Prostate gland (tissue), 2 donors: ENCODE measurements at places on chromosomes 5 and 9.

DNA sequence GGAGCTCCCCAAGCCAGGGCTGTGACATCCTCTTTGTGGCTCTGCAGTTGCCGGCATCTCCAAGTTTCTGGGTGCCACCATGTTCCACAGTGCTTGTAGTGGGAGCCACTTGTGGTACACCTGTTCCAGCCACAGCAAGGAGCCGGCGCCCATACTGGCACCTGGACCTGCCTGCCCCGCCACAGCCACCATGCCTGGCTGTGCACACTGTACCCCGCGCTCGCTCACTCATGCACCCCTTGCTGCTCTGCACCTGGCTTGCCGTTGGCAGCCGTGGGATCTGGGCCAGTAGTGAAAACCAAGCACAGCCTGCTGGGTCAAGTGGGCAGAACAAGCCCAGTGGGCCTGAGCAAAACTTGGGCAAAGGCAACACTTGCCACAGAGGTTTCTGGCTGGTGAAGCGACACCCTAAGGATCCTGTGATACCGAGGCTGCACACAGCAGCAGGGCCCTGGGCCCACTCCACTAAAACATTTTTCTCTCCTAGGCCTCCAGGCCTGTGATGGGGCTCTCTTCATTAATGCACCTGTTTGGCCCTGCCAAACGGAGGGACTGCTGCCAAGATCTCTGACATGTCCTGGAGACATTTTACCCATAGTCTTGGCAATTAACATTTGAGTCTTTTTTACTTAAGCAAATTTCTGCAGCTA is 2.8 kb downstream of the TRIM36 start:
- no peak for DNase-seq

- DNase-seq: no peak
These were observed 75.9 kb upstream of the DAB2 start for GRCh38 chr5:39500551-39501175.

- no peak for DNase-seq
These were observed 95.8 kb upstream of the PANK3 start for GRCh38 chr5:168674893-168675482.

- DNase-seq: no peak
These were observed 133.8 kb downstream of the BARX1 start for GRCh38 chr9:93821307-93821703.

GRCh38 chr9:93953496-93954433 is 1.4 kb downstream of the BARX1 start:
- no peak for DNase-seq

DNA sequence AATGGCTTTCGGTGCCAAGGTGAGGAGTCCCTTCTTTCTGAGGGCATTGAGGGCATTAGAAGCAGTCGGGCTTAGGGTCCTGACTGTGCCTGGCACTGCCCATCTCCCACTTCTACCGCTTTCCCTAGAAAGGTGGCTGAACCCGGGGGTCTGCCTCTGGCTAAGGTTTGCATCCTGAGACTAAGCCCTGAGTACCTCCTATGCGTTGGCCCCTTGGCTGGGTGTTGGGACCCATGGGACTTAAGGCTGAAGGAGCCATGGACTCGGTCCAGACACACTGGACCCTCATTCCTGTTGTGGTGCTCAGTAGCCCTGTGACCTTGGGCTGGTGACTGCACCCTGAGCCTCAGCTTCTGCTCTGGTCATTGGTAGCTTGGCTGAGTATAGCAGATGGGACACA is 23.9 kb downstream of the DAB2IP start:
- DNase-seq: no peak

DNA sequence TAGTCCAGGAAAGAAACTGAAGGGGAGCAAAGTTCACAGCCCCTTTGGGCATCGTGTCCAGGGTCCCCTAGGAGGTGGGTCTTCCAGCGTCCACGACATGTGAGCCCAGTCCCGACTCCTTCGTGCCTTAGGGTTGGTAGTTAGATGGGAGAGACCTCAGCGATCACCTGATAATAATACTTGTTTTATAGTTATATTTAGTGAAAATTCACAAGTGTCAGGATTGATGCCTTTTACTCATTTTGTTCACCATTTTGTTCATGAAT is 20.1 kb downstream of the SPAAR start:
- no peak for DNase-seq

GRCh38 chr5:16879650-16880049 is 56.4 kb downstream of the MYO10 start:
- no peak for DNase-seq
